ENCODE measurements at places on chromosomes 7 and 10. TPM values are rescaled to one million over a fixed set of nuclear protein-coding genes. Genes with fewer than 3 reads are reported as not detected.
A peak's percentile ranks its signal among the peaks of the same experiment; 100 is the strongest.

DNA sequence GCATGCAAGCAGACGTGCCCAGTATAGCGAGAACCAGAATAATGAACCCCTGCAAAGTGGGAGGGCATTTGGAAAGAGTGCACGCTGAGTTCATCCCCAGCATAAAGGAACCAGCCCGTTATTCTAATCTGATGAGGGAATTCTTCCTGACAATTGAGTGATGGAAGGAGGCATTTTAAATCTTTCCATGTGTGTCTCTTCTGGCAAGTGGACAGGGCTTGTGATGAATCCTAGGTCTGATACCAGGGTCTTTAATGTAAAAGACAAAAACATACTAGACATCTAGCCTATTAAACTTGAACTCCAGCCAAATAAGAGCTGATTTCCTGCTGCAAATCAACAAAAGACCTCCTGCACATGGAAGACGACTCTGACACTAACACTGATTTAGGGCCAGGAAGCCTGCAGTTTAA is 301.2 kb downstream of the DPP6 start:
- no peak overlapping the region for H3K4me3 ChIP-seq
- no peaks in the 10 kb centered on the region for H3K36me3 ChIP-seq
- H3K4me1 ChIP-seq = no peaks in the 10 kb centered on the region
- H3K27me3 ChIP-seq = no peaks in the 10 kb centered on the region

DNA sequence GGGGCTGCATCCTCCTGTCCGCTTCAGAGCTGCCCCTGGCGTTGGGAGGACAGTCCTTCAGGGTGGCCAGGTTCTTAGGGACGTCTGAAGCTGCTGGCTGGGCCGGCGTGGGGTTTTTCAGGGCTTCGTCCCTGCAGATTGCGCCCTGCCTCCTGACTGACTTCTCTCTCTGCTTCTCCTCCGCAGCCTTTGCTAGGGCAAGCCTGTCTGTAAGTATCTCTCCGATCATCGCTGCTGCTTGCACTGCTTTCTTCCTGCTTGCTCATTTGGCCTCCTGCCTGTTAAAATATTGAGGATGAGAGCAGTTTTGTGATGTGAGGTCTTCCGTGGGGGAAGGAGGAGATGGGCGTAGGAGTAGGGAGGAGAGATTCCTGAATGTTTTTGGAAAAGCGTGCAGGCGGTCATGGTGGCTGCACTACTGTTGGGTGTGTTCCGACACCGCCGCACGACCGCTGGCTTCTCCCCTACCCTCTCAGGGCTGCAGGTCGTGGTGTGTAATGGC is 25.3 kb downstream of the PFKFB3 start:
- no peaks in the 10 kb centered on the region for H3K27me3 ChIP-seq
- peaks cover 15% of the 10 kb centered on the region for H3K4me1 ChIP-seq
- peak overlapping the region; percentile 72 for H3K27ac ChIP-seq
- H3K36me3 ChIP-seq = peaks cover 47% of the 10 kb centered on the region
- peak; percentile 98 for DNase-seq

GRCh38 chr7:97026715-97027426 is 2.2 kb upstream of the DLX5 start:
- peaks cover 2% of the 10 kb centered on the region for H3K27me3 ChIP-seq
- no peak for DNase-seq

GRCh38 chr7:20441991-20442441 is 111.3 kb downstream of the ITGB8 start:
- H3K4me1 ChIP-seq = no peaks in the 10 kb centered on the region
- H3K4me3 ChIP-seq = no peak overlapping the region

- H3K27ac ChIP-seq = no peak overlapping the region
- peaks cover 4% of the 10 kb centered on the region for H3K4me1 ChIP-seq
- H3K4me3 ChIP-seq = no peak overlapping the region
- no peak for DNase-seq
- no peaks in the 10 kb centered on the region for H3K27me3 ChIP-seq
Measured at GRCh38 chr7:46649876-46650275, 728.8 kb upstream of the IGFBP3 start.

DNA sequence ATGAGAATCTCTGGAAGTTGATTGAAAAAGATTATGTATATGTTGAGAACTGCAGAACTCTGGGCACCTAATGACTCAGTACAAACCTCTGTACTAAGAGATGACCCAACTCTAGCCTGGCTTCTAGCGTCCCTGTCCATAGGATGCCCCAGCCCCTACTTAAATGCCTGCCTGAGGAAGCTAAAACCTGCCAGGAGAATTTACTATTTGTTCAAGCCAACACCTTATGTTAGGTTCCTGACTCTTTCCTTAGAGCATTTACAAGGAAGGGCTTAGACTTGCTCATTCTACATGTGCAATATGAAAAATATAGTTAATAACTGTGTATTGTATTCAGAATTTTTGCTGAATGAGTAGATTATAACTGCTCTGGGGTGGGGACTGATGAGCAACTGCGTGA is 37.5 kb upstream of the AOAH start:
- no peak for DNase-seq
- no peaks in the 10 kb centered on the region for H3K4me1 ChIP-seq
- H3K36me3 ChIP-seq = no peaks in the 10 kb centered on the region
- no peak overlapping the region for H3K27ac ChIP-seq
- H3K27me3 ChIP-seq = no peaks in the 10 kb centered on the region

GRCh38 chr10:30493609-30494530 is 59.9 kb downstream of the MAP3K8 start:
- DNase-seq = peak; percentile 77
- peaks cover 19% of the 10 kb centered on the region for H3K4me1 ChIP-seq
- H3K36me3 ChIP-seq = no peaks in the 10 kb centered on the region

- no peak overlapping the region for H3K4me3 ChIP-seq
- no peak for DNase-seq
- no peak overlapping the region for H3K27ac ChIP-seq
- peaks cover 51% of the 10 kb centered on the region for H3K4me1 ChIP-seq
- no peaks in the 10 kb centered on the region for H3K27me3 ChIP-seq
- no peaks in the 10 kb centered on the region for H3K36me3 ChIP-seq
Measured at GRCh38 chr7:29610086-29610485, 46.5 kb downstream of the PRR15 start.

DNA sequence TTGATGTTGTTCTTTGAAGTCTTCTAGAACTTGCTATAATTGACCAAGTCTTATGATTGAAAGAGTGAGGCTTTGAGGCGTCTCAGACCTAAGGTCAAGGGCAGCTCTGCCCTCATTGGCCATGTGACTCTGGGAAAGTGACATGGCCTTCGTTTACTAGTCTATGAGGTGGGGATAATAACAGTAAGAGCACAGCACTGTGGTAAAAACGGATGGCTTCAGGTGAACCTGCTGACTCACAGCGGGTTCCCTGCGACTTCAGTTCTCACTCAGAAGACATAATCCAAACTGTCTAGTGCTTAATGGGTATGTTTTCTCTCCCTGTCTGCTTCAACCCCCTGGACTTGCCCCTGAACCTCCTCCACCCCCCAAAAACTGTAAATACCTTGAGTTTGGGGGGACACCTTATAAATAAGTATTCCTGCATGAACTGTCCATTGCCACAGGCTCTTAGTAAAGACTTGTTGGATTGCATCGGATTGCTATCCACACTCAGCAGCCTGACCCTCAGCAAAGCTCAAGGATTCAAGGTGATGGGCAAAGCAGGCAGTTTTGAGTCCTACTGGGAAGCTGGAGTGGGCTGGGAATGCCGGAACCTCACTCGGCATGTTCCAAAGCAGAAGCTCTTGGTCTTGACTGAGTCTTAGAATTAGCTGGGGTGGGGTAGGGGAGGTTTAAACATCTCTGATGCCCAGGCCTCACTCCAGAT is 304.6 kb downstream of the KLF6 start:
- no peaks in the 10 kb centered on the region for H3K36me3 ChIP-seq
- no peak overlapping the region for H3K27ac ChIP-seq
- H3K4me1 ChIP-seq = peaks cover 17% of the 10 kb centered on the region
- no peak for DNase-seq

- no peak overlapping the region for H3K4me3 ChIP-seq
- peak; percentile 86 for DNase-seq
- no peaks in the 10 kb centered on the region for H3K27me3 ChIP-seq
- peaks cover 10% of the 10 kb centered on the region for H3K36me3 ChIP-seq
- H3K4me1 ChIP-seq = peaks cover 52% of the 10 kb centered on the region
- H3K27ac ChIP-seq = peak overlapping the region; percentile 84
Measured at GRCh38 chr7:151597541-151598444, 78.1 kb upstream of the RHEB start.

DNA sequence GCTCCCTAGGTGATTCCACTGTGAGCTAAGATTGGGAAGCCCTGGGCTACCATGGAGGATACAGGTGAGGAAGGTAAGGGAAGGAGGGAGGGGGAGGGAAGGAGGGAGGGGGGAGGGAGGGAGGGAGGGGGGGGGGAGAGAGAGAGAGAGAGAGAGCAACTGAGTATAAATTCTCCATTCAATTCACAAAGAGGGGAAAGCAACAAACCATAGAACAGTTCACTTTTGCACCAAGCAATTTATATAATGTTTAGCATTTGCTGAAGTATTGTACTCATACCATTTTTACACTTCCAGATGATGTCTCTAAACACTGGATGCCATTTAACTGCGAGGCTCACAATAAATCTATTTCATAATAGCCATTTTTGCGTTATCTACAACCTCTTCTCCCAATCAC is 118.3 kb downstream of the COL28A1 start:
- H3K4me3 ChIP-seq = no peak overlapping the region
- H3K27ac ChIP-seq = no peak overlapping the region
- no peak for DNase-seq
- peaks cover 3% of the 10 kb centered on the region for H3K4me1 ChIP-seq

GRCh38 chr7:120421151-120421651 is 148.2 kb downstream of the KCND2 start:
- no peak for DNase-seq
- no peak overlapping the region for H3K27ac ChIP-seq
- H3K27me3 ChIP-seq = no peaks in the 10 kb centered on the region
- no peaks in the 10 kb centered on the region for H3K4me1 ChIP-seq
- no peaks in the 10 kb centered on the region for H3K36me3 ChIP-seq

- H3K36me3 ChIP-seq = no peaks in the 10 kb centered on the region
- DNase-seq = no peak
- H3K27me3 ChIP-seq = no peaks in the 10 kb centered on the region
- no peak overlapping the region for H3K4me3 ChIP-seq
- peaks cover 38% of the 10 kb centered on the region for H3K4me1 ChIP-seq
Measured at GRCh38 chr10:88159127-88159829, 295.9 kb downstream of the PTEN start.

CYP51A1 gene
- total RNA-seq = 278 TPM

CNNM1 gene
- total RNA-seq = 0.36 TPM

ADAM22 gene
- 0.36 TPM for total RNA-seq

AKR1C8 gene
- total RNA-seq = not detected

POLR2J gene
- 27.9 TPM for total RNA-seq
